ENCODE measurements at places on chromosomes 3 and 15.

- DNase-seq, result peak; percentile 47
Observed at GRCh38 chr3:171646357-171647133, 163.7 kb downstream of the PLD1 start.

DNA sequence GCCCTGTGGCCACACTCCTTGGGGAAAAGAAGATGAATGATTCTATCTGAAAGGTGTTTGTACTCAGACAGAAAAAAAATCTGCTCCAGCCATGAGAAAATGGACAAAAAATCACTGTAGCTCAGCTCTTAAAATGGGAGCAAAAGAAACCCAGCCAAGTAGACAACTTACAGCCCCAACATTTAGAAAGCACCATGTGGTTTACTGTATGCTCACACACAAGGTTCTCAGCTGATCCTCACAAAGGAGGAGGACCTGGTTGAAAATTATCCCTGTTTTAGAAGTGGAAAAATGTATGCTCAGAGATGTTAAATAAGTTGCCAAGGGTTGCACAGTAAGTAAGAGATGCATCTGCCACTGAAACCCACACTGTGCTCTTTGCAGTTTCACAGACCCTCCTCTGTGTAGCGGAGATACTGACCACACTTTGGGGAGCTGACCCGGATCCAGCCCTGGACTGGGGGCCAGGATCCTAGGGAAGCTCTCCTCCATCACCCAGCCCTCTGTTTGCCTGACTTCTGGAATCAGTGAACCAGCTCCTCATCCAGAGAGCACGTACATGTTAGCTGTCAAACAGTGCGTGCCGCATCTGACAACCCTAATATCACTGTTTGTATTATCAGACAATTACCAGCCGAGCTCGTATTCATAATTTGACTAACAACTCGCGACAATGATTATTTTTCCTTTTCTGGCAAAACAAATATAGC is 32.7 kb upstream of the TPRG1 start:
- no peak for DNase-seq

DNA sequence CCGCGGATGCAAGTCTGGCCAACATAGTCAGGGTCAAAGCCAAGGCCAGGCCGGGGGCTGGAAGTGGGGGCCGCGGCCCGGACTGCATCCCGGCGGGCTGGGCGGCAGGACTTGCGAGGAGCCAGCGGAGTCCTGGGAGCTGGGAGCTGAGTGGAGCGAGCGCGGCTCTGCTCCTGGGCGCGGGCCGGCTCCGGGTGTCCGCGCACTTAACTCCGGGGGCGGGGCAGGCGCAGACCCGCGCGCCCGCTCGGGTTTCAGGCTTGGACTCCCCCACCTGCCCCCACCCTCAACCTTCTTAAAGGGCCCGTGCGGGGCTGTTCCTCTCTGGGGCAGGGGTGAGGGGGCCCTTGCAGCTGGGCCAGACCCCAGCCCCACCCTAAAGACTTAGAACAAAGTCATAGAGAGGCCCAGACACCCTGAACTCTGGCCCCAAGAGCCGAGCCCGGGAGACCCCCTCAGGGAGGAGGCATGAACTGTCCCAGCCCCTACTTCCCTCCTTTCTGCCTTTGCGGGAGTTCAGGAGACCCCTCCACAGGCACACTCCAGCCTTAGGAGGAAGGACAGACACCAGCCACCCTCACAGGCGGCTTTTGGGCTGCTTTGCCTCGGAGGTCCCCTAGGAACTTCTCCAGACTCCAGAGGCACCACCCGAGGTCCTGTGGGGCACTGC is at the start of gene CSPG4:
CSPG4 (minus strand) TSS at position 181 of the 670 bp plus-strand sequence; CDS start at position 88, 93 bp downstream.
- peak; percentile 78 for DNase-seq

DNA sequence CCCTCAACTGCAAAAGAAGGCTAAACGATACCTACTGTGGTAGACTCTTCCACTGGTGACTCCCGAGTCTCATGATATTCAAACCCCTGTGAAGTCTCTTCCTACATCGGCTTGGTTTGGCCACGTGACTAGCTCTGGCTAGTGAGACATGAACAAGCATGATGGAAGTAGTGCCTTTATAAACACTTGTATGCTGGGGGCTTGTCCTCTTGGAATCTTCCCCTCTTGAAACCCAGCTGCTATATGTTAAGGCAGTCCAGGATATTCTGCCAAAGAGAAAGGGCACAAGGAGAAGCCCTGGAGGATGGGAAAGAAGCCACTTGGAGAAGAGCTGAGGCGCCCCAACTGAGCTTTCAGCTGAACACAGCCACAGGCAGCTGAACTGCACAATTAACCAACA is 16.4 kb downstream of the RBP1 start:
- no peak for DNase-seq
